ENCODE measurements at places on chromosomes 3 and 15.

GRCh38 chr3:116384717-116385116 is 60.6 kb downstream of the LSAMP start:
- no peak for DNase-seq

GRCh38 chr15:57526615-57527014 is 65.1 kb upstream of the MYZAP start:
- DNase-seq, result no peak

GRCh38 chr3:102229062-102229655 is 205.7 kb upstream of the ZPLD1 start:
- peak; percentile 54 for DNase-seq

DNA sequence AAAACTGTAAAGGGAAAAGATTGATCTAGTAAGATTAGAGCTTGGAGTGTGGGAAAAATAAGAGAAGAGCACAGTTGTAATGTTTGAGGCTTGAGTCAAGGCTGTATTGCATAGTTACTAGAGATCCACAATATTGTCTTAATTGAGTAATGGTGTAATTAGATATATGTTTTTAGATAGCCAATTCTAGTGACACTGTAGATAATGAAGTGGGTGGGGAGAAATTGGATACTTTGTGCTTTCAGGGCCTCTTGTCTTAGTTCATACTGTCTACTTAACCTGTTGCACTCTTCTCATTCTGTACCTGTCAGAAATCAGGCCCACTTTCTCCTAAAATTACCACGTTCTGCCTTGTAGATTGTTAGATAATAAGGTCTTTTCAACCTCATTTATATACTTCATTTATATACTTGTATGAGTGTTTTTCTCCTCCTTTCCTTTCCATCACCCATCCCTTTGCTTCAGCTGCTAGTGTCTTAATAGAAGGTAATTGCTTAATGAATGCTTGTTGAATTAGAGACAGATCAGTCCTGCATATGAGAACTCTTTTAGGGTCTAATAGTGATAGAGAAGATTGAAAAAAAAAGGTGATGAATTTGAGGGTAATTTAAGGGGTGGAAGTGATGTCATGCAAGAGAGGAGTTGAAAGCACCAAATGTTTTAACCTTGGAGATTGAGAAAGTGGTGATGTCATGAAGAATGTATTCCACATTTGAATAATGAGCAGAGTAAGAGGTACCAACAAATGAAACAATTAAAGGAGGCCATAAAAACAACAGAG is 32.0 kb downstream of the PIK3CA start:
- peak; percentile 29 for DNase-seq

- DNase-seq, result peak; percentile 9
These were observed 88.6 kb downstream of the SLCO3A1 start for GRCh38 chr15:91941871-91942658.

- no peak for DNase-seq
These were observed 59.2 kb downstream of the EXOG start for GRCh38 chr3:38555149-38555840.

- DNase-seq, result no peak
These were observed 162.6 kb upstream of the ABI3BP start for GRCh38 chr3:101155825-101156224.

GRCh38 chr3:125313060-125313635 is 62.0 kb downstream of the ZNF148 start:
- peak; percentile 50 for DNase-seq

Data from AG10803 (cell line).